Occipital lobe (tissue), 3 donors: ENCODE measurements at places on chromosomes 2 and 18. TPM values are rescaled to one million over a fixed set of nuclear protein-coding genes. Genes with fewer than 3 reads are reported as not detected.

SMPD4 gene
- total RNA-seq: 8.4 TPM

TMEM150A gene
- 4.8 TPM for total RNA-seq

DNMT3A gene
- 53.3 TPM for total RNA-seq

ANKRD30BL gene
- total RNA-seq: 27.9 TPM

SULT1C4 gene
- 6.6 TPM for total RNA-seq

ICOS gene
- not detected for total RNA-seq

EVA1A gene
- 1.1 TPM for total RNA-seq

IFIH1 gene
- 4.8 TPM for total RNA-seq

CXCR4 gene
- 115 TPM for total RNA-seq

CRYBA2 gene
- not detected for total RNA-seq

SCN3A gene
- 315 TPM for total RNA-seq

CDH20 gene
- 7.3 TPM for total RNA-seq

IL18RAP gene
- total RNA-seq: 0.16 TPM

C2orf15 gene
- 3.7 TPM for total RNA-seq

KIAA2012 gene
- total RNA-seq: 0.47 TPM

INHBB gene
- 5.0 TPM for total RNA-seq

RAD51AP2 gene
- 0.47 TPM for total RNA-seq

LYPD1 gene
- total RNA-seq: 17.8 TPM

CEBPZOS gene
- total RNA-seq: 24.5 TPM
